Skeletal muscle cell (primary cell): ENCODE measurements at places on chromosomes 2 and 18.

GRCh38 chr18:57352271-57352701 lies at the start of gene ST8SIA3:
TSS of gene ST8SIA3 (plus strand) at chr18:57352557. CDS start at chr18:57352847, 290 bp downstream.
- DNase-seq, result no peak

- no peak for DNase-seq
Observed at GRCh38 chr18:75871596-75871995, 444.1 kb upstream of the SMIM21 start.

DNA sequence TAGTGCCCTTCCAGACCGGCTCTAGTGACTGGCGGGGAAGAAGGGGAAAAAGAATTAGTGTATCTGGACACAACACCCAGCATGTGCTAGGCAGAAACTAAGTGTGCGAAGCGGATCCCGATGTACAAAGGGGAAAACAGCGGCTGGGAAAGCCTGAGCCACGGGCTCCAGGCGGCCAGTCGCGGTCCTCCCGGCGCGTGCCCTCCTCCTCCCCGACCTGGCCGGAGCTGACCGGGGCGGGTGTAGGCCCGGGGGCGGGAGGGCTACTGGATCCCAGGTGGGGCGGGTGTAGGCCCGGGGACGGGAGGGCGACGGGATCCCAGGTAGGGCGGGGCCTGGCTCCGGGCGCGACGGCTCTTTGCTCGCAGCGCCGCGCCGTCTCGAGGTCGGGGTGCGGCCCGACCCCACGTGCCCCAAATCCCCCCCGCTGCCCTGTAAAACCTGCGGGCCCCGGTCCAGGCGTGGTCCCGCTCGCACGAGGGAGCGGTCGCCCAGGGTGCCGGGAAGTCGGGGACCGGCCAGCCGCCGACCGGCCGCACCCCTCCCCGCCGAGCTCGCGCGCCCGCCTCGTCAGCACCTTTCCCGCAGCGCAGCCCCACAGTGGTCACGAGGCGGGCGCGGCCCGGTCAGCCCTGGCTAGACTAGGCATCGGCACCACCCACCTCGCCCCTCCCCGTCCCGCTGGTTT lies 48.8 kb downstream of the C2orf42 start:
- no peak for DNase-seq

DNA sequence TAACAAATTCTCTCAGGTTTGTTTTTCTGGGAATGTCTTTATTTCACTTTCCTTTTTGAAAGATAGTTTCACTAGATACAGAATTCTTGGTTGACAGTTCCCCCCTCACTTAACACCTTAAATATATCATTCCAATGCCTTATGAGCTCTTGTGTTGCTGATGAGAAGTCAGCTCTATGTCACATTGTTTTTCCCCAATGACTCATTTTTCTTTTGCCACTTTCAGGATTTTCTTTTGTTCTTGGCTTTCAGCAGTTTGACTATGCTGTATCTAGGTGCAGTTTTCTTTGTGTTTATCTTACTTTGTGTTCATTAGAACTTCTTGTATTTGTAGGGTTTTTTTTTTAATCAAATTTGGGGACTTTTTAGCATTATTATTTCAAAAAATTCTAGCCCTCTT lies 5.6 kb upstream of the RALBP1 start:
- DNase-seq, result no peak
